ENCODE measurements at places on chromosomes 12 and 14. TPM values are rescaled to one million over a fixed set of nuclear protein-coding genes. Genes with fewer than 3 reads are reported as not detected.

The CRACR2A gene
- 4.5 TPM for total RNA-seq

- H3K27me3 ChIP-seq: peaks cover 7% of the 10 kb centered on the region
- no peak overlapping the region for H3K27ac ChIP-seq
- H3K4me1 ChIP-seq: peaks cover 13% of the 10 kb centered on the region
- no peak for DNase-seq
These were observed 28.8 kb upstream of the INF2 start for GRCh38 chr14:104660597-104660996.

GRCh38 chr14:83463500-83464098 lies 1929.9 kb upstream of the SEL1L start:
- peak; percentile 51 for DNase-seq
- H3K4me3 ChIP-seq: no peak overlapping the region
- H3K27me3 ChIP-seq: no peaks in the 10 kb centered on the region
- no peaks in the 10 kb centered on the region for H3K4me1 ChIP-seq
- peaks cover 9% of the 10 kb centered on the region for H3K36me3 ChIP-seq

The TGFB3 gene
- 55.7 TPM for total RNA-seq

The NINJ2 gene
- total RNA-seq: 0.76 TPM

The PLEKHG7 gene
- not detected for total RNA-seq

DNA sequence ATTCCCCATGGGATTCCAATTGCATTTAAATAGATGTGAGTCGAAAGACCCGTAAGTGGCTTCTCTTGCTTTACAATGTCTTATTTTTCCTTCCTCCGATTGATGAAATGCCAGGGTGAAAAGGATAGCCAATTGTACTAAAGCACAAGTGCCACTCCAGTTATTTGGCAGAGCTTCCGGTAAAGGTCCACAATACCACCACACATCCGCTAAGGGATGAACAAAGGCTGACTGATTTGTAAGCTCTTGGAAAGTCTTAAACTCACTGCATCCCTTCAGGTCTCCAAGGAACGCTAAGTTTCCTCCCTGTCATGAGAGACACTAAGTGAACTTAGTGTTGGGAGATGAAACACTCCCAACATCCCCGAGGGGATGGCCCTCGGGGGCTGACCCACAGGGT lies 21.2 kb upstream of the RNASE1 start:
- peaks cover 5% of the 10 kb centered on the region for H3K36me3 ChIP-seq
- no peak overlapping the region for H3K4me3 ChIP-seq
- H3K4me1 ChIP-seq: no peaks in the 10 kb centered on the region
- no peak for DNase-seq
- H3K27ac ChIP-seq: no peak overlapping the region
- H3K27me3 ChIP-seq: peaks cover 3% of the 10 kb centered on the region

DNA sequence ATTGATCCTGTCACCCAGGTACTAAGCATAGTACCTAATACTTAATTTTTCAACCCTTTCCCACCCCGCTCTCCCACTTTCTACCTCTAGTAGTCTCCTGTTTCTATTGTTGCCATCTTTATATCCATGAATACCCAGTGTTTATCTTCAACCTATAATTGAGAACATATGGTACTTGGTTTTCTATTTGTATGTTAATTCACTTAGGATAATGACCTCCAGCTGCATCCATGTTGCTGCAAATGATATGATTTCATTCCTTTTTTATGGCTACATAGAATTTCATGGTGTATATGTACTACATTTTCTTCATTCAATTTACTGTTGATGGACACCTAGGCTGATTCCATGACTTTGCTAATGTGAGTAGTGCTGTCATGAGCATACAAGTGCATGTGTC lies 547.3 kb upstream of the NOVA1 start:
- no peak overlapping the region for H3K4me3 ChIP-seq
- no peak for DNase-seq
- H3K27me3 ChIP-seq: no peaks in the 10 kb centered on the region

DNA sequence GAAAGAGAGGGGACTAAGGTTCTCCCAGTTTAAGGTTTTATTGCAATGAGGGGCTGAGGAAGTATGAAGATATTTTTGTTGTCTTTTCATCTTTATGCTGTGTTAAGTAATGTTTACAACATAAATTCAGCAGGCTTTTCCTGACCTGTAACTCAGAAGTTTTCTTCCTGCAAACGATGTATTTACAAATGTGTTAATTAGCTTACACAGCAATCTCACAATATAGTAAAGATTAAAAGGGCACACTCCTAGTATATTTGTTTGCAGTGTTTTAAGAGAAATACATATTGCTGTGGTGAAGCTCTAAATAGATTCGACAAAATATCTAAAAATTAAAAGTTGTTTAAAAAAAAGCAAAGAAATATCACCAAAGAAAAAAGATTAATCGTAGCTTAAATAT lies 55.7 kb downstream of the OR11H12 start:
- H3K27me3 ChIP-seq: peaks cover 7% of the 10 kb centered on the region
- H3K36me3 ChIP-seq: peaks cover 9% of the 10 kb centered on the region
- no peak for DNase-seq
- H3K27ac ChIP-seq: no peak overlapping the region

The RFLNA gene
- 36.9 TPM for total RNA-seq

DNA sequence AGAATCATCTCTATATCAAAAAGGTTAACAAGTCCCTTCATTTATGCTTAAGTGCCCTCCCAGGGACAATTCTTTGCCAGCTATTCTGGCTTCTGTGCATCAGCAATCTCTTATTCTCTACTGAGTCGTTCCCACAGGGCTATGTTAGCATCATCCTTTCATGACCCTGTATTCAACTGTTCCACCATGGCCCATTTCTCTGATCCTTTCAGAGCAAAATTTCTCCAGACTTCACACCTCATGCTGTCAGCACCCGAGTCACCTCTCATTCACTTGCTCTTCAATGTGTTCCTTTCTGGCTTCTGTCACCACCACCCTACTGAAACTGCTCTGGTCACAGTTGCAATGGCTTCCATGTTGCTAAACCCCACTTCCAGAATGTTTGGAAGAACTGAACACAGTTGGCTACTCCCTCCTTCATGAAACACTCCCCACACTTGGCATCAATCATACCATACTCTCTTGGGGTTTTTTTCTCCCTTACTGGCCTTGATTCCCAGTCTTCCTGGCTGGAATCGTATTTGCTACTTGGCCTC lies 159.5 kb upstream of the HMGA2 start:
- H3K4me1 ChIP-seq: peaks cover 15% of the 10 kb centered on the region
- peaks cover 11% of the 10 kb centered on the region for H3K36me3 ChIP-seq
- no peak overlapping the region for H3K4me3 ChIP-seq
- no peak overlapping the region for H3K27ac ChIP-seq
- H3K27me3 ChIP-seq: no peaks in the 10 kb centered on the region
- no peak for DNase-seq

All from glutamatergic neuron (in vitro differentiated cells).